ENCODE measurements at places on chromosomes 11 and 22.

- no peak for DNase-seq
Measured at GRCh38 chr11:45834298-45834756, 12.9 kb upstream of the CRY2 start.

DNA sequence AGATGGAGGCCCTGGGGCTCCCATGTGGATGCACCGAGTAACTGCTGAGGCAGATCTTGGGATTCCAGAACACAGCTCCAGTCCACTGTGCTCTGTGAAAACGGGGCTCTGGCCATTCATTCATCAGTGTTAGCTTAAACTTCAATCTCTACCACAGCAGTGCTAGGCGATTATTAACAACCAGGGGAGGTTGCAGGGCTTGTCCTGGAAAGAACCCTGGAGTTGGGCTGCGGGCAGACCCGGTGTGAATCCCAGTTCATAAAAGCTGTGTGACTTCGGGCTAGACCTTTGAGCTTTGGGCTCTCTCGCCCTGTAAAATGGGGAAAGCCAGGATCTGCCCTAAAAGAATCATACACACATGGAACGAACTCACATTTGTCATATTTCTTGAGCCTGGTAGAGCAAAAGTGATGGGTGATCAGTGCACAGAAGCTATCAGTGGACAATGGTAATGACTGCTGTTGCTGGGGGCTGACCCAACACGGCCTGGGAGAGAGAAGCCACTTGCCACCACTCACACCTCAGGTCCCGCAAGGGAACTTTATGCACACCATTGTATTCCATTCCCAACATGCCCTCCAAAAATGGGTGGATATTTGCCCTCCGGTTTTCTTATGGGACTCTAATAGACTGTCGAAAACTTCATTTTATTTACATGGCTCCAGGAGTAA, 15.6 kb upstream of the CRYBB3 start:
- no peak for DNase-seq

GRCh38 chr22:39362932-39363331, 13.1 kb downstream of the SYNGR1 start:
- DNase-seq = no peak

- DNase-seq = no peak
Measured at GRCh38 chr11:65932558-65932919, 12.7 kb upstream of the TSGA10IP start.

- peak; percentile 97 for DNase-seq
Measured at GRCh38 chr22:41367039-41367679, 14.6 kb upstream of the TEF start.

DNA sequence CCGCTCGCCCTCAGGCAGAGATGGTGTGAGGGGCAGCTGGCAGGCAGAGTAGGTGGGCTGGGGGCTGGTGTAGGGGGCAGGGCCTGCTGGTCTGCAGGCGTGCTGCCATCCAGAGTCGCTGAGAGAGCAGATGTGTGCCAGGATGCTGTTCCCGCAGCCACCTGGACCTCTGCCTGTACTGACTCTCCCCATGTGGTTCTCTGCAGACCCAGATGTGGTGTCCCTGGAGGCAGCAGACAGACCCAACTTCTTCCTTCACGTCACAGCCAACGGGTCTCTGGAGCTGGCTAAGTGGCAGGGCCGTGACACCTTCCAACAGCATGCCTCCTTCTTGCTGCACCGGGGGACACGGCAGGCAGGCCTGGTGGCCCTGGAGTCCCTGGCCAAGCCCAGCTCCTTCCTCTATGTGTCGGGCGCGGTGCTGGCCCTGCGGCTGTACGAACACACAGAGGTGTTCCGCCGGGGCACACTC, 58.6 kb downstream of the OTOG start:
- DNase-seq = no peak

DNA sequence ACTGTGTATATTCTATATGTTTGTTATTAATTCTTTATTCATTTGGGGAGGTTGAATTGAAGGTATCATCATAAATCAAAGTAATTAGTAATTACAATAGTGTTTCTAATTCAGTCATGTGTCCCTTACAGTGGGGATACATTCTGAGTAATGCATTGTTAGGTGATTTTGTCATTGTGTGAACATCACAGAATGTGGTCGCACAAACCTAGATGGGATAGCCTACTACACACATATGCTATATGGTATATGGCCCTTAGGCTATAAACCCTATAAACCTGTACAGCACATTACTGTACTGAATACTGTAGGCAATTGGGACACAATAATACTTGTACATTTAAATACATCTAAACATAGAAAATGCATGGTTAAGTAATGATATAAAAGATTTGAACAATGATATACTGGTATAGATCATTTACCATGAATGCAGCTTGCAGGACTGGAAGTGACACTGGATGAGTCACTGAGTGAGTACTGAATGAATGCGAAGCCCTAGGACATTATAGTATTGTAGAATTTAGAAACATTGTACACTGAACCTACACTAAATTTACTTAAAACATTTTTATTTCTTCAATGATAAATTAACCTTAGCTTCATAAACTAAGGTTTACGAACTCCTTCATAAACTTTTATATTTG, 936.2 kb upstream of the CHORDC1 start:
- no peak for DNase-seq

- DNase-seq = no peak
Measured at GRCh38 chr22:33024626-33025025, 33.6 kb downstream of the SYN3 start.

- DNase-seq = no peak
Measured at GRCh38 chr22:40679249-40679963, at the start of gene MCHR1. TSS of gene MCHR1 (plus strand) at chr22:40679484. CDS start at chr22:40679653, 169 bp downstream.

DNA sequence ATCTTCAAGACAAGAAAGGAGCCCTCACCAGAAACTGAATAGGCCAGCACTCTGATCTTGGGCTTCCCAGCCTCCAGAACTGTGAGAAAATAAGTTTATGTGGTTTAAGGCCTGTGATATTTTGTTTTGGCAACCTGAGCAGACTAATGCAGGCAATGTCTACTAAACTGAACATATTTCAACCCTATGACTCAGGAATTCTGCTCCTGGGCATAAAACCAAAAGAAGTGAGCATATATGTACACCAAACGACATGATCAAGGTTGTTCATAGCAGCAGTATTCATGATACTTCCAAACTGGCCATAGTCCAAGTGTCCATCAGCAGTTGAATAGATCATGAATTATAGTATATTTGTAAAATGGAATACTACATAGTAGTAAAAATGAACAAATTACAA, 29.0 kb downstream of the CSNK2A3 start:
- no peak for DNase-seq

DNA sequence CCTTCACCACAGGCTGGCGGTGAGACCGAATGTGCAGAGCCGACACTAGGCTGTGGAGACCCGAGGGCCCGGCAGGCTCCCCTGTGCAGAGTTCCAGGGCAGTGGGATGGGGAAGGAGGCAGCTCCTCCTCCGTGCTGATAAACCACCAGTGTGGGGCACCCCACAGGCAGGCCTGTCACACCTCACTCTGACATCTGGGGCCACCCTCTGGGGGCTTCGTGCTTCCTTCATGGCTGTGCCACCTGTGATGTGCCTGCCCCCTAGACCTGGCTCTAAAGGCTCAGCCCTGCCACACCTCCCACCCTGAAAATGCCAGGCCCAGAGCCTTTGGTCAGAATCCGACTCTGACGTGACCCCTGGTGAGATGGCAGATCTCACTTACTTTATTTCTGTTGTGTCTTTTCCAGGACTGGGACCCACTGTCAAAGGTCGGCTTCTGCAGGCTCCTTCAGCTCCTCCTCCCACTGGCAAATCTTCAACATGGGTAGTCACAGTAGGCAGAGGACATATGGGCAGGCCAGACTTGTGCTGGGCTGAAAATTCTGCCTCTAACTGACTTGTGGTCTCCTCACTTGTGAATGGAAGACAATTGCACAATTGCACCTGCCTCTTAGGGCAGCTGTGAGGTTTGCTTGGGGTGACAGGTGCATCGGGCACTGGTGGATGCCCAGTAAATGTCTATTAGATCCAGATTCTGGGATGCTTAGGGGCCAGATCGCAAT, 46.2 kb upstream of the TSKU start:
- no peak for DNase-seq

GRCh38 chr11:127000981-127001380, 411 bp upstream of the KIRREL3 start:
- no peak for DNase-seq

DNA sequence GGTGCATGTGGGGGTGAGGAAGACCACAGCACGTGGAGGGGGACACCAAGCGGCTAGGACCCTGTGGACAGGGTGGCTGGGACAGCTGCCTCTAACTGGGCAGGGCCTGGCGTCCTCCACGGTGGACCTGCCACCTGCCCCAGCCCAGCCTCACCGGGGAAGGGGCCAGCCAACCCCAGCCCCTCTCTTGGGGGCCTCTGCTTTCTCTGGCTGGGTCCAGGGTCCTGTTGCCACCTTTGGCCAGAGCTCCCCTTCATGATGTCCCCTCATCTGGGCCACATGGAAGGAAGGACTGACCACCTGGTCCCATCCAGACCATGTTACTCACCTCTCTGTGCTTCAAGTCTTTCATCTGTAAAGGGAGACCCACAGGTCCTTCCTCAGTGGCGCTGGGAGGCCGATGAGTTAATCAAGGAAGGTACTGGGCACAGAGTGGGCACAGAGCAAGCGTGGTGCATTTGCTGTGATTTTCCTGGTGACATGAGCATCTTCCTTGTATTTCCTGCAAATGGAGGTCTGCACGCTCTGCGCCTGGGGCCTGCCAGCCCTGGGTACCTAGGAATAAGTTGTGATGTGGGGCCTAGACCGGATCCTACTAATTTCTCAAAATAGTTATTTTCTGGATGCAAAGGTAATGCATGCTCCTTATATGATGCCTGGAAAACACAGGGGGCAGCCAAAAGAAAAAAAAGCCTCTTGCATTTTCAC, 538.4 kb downstream of the TBC1D22A start:
- no peak for DNase-seq

GRCh38 chr22:34904486-34904885, 161.5 kb upstream of the ISX start:
- no peak for DNase-seq

DNA sequence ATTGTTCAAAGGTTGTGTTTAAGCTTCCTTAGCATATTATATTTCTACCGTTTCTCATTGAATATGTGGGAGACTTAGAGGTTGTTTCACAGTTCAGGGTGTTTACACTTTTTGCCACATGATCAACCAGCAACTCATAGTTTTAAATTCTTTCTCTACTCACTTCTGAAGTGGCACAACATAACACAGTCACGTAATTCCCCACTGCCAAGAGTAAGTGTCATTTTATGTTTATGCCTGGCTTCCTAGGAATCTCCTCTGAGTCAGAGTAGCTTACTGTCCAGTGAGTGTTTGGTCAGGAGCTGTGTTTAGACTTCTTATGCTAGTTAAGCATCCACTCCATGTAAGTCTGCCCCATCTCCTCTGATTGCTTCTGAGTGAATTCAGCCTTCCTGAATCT, 520.8 kb upstream of the KIRREL3 start:
- no peak for DNase-seq

GRCh38 chr22:46143491-46144147, 6.7 kb upstream of the PPARA start:
- peak; percentile 17 for DNase-seq

GRCh38 chr11:65639623-65640482, 2.0 kb downstream of the SIPA1 start:
- DNase-seq = no peak

- DNase-seq = no peak
Measured at GRCh38 chr11:102112509-102112821, 2.2 kb downstream of the YAP1 start.

GRCh38 chr11:104320097-104320496, 156.2 kb upstream of the PDGFD start:
- DNase-seq = no peak

DNA sequence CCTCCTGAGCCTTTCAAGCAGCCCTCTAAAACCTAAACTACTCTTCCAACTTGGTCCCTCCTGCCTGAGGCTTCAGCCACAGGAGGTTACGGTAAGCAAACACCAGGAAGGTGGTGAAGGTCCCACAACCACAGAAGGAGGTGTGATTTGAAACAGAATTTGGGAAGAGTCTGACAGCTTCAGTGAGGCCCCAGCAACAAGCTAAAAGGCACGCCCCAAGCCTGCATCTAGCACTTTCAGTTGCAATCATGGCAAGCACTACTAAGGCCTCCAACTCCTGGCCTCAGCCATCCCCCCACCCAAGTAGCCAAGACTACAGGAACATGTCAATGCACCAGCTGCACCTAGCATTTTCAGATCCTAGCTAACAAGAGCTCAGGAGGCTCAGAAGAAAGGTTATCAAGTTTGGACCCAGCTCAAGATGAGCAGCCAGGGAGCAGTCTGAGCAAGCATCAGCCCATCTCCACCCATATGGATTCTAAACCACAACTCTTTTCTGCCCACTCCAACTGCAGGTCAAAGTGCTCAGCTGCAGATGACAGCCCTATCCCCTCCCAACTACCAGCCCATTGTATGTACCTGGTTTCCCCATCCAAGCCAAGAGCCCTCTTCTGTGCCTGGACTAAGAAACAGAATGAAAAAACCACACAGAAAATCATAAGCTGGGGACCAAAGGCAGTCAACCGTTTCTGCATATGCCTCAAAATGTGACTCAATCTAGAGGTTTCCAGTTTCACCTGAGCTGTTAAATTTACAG, 10.4 kb upstream of the AHNAK start:
- DNase-seq = peak; percentile 24

DNA sequence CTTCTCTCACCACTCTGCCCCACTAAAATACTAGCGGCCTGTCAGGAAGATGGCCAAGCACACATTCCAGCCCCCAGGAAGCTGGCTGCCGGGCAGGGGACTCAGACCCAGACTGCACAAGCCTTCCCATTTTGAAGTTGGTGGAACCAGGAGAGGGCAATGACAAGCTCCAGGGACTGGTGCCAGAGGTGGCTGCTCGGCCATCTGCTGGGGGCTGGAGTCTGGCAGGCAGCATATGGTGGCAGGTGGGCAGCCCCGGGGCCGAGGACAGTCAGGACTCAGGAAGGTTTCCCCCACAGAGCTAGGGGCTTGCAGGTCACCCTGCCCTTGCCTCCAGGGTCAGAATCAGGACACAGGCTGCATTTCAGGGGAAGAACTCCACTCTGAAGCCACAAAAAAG, 22.6 kb downstream of the KCNJ5 start:
- DNase-seq = no peak

DNA sequence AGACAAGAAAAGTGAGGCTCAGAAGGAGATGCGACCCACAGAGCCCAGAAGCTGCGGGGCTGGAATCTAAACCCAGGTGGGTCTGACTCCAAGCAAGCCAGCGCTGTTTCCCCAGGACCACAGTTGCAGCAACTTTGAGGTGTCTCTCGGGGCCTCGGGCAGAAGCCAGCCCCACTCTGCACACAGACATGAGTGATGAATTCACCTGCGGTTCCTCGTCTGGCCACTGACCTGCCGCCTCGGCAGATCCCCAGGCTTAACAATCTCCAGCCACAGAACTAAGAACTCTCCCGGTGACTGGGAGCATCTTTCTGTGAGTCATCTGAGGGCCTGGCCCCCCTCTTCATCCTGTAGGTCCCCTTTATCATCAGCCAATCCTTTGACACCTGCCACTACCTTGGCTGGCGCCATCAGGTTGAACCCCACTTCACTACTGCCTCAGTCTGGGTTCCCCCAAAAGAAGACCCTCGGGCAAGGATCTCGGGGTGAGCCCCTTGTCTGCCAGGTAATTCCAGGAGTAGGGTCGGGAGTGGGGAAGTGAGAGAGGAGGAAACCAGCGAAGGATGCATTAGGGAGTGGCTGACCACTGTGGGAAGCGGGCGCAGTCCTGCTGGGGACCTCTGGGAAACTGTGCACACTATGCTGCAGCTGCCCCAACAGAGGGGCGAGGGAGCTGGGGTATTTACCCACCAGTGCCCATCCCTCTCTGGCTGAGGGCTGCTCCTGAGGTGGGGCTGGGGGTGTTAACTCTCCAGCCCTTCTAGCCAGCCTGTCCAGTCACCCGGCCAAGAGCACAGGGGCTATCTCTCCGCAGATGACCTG, 33.0 kb upstream of the MN1 start:
- DNase-seq = no peak

Measured in left cardiac atrium (tissue), 4 donors.